ENCODE measurements at places on chromosomes 13 and 19.
A peak's percentile ranks its signal among the peaks of the same experiment; 100 is the strongest.

GRCh38 chr13:97295283-97296182 lies 73.4 kb downstream of the MBNL2 start:
- no peak for DNase-seq

GRCh38 chr13:93927431-93927830 lies 552.1 kb downstream of the DCT start:
- no peak for DNase-seq

DNA sequence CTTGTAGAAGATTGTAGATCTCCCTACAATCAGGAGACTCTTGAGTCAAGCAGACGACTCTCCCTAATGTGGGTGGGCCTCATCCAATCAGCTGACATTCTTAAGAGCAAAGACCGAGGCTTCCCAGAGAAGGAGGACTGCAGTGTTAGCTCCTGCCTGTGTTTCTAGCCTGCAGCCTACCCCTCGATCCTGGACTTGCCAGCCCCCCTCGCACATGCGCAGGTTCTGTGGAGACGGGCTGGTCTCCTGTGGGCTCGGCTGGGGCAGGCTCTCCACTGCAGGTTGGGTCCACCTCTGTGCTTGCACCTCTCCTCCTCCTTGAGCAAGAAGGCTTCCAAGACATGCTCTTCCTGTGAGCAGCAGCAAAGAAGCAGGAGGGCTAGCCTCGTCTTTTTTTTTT lies 185.2 kb upstream of the SOX1 start:
- DNase-seq = no peak

- no peak for DNase-seq
Measured at GRCh38 chr13:67099494-67099893, 130.6 kb downstream of the PCDH9 start.

GRCh38 chr13:95741584-95742563 lies 64.9 kb downstream of the DNAJC3 start:
- DNase-seq = no peak

DNA sequence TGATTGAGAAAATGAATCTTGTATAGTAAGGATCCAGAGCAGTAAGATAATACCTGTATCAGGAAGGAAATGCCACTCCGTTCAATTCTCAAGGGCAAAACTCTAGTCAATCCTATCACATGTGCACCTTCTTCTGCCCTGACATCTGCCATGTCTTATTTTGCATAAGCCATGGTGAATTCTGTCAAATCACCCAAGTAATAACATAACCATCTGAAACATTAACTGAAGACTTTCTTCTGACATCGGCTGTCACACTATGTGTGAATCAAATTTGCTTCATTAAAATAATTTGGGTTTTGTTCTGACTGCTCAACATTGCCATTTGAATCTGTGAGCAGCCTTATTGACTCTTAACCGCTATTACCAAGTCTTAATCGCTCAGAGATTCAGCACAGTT lies 91.2 kb downstream of the PCDH9 start:
- no peak for DNase-seq

DNA sequence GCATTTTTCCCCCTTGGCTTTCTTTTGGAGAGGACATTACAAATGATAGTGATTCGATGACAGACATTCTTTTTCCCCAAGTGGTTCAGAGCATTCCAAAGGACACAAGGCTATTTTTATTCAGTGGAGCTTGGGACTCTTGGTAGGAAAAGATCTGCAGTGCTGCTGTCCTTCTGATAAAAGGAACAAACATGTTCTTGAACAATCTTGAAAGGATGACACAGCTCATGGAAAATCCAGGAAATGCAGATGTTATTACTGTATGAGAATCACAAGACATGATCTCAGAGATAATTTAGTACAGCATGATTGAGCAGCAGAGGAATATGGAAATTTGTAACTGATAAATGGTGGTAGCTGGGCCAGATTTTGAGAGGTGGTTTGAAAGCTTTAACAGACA lies 96.2 kb upstream of the RFC3 start:
- DNase-seq = no peak

GRCh38 chr13:24209138-24209537 lies 48.6 kb downstream of the SPATA13 start:
- no peak for DNase-seq

- no peak for DNase-seq
Measured at GRCh38 chr19:28238270-28238820, 974.6 kb downstream of the UQCRFS1 start.

GRCh38 chr13:39283072-39283471 lies 244.8 kb downstream of the NHLRC3 start:
- DNase-seq = no peak

- DNase-seq = no peak
Measured at GRCh38 chr13:70385852-70386251, 277.6 kb upstream of the KLHL1 start.

DNA sequence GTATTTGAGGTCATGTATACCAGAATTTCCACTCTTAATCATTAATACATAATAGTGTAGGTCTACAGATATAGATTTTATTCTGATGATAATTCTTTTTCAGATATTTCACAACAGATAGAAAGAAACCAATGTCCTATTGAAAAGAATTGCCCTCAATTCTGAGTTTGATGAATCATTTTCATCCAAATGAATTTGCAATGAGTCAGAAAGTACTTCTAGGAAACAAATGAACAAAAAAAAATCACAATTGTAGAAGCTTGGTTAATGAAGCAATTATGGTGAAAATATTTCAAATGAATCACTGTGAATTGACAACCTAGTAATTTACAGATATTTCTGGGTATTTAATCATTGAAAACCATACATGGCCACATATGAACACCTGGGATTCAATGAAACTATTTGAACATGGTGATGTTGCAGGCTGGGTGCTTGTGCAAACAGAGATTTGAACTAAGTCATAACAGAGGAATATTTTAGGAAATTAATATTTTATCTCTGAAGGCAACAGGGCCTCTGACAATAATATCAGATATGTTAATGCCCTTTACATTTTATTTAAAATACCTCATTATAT lies 360.9 kb downstream of the SLITRK5 start:
- no peak for DNase-seq

GRCh38 chr13:30681843-30682242 lies 53.5 kb upstream of the ALOX5AP start:
- no peak for DNase-seq

DNA sequence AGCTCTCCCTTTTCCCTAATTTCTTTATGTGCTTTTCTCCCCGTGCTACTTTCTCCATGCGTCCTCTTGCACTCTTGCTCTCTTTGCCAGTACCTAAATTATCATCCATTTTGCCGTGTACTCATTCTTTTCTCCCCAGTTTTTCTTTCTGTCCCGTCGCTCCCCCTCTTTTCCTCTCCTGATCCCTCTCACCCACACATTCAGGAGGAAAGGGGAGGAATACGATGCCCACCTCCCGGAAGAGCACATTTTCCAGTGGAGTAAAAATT lies 821 bp downstream of the ZNF616 start:
- DNase-seq = no peak

GRCh38 chr19:41586064-41586463 lies 10.1 kb downstream of the CEACAM21 start:
- no peak for DNase-seq

DNA sequence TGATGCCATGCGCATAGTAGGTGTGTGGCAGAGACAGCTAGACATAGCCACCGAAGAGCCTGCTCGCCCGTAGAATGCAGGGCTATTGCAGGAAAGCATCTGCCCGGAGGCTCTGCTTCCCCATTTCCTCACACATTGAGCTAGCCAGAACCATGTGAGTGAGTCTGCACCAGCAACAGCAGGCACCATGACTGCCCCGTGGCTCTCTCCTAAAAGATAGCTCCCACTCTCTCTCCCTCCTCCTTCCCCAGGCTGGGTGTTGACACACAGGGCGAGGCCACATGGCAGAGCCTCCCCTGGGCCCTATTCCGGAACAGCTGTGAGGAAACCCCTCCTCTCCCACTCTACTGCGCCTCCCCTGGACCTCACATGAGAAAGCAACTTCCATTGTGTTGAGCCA lies 52.3 kb upstream of the ATP12A start:
- DNase-seq = no peak

DNA sequence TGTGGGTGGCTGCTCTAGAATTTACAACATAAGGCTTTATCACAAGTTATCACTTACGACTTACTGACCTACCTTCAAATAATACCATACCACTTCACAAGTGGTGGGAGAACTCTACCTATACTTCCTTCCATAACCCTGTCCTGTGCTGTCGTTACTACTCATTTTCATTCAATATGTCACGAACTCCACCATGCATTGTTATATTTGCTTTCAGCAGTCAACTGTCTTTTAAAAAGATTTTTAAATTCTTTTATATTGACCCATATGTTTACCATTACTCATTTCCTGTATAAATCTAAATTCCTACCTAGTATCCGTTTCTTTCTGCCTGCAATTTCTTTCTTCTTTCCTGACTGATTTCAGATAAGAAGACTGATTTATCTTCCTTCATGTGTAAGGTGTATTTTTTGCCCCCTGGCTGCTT lies 200.0 kb downstream of the KLF12 start:
- DNase-seq = no peak

DNA sequence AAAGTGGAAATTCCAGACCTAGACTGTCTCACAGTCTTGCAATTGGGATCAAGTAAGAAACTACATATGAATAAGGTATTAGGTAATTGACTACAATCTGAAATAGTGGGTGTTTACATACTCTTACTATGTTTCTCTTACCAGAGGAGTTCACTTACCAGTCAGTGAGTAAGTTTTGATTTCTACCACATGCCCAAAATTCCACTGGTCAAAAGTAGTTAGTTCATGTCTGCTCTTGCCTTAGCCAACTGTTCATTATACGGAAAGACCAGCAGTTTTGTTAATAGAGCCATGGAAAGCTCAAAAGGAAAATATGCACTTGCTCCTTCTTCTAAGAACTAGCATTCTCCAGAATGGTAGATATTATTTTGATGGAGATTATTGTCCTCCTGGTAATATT lies 490.8 kb downstream of the RFC3 start:
- no peak for DNase-seq

- no peak for DNase-seq
Measured at GRCh38 chr13:73367886-73368285, 309.1 kb downstream of the KLF5 start.

- DNase-seq = no peak
Measured at GRCh38 chr19:53965091-53965490, 2.4 kb downstream of the CACNG8 start.

- no peak for DNase-seq
Measured at GRCh38 chr19:39968789-39969188, 2.2 kb upstream of the PSMC4 start.

GRCh38 chr13:99606324-99607066 lies 105.2 kb downstream of the TM9SF2 start:
- peak; percentile 87 for DNase-seq

GRCh38 chr13:19782049-19782726 lies 557 bp downstream of the PSPC1 start:
- peak; percentile 47 for DNase-seq

DNA sequence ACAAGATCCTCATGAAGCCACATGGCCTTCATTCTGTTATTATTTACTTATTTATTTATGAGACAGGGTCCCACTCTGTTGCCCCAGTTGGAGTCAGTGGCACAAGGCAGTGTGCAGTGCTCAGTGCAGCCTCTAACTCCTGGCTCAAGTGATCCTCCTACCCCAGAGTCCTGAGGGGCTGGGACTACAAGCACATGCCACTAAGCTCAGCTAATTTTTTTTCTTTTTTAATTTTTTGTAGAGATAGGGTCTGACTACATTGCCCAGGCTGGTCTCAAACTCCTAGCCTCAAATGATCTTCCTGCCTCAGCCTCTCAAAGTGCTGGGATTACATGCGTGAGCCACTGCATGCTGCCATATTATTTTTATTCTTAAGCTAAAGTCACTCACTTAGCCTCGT lies 241.4 kb downstream of the UQCRFS1 start:
- DNase-seq = no peak

DNA sequence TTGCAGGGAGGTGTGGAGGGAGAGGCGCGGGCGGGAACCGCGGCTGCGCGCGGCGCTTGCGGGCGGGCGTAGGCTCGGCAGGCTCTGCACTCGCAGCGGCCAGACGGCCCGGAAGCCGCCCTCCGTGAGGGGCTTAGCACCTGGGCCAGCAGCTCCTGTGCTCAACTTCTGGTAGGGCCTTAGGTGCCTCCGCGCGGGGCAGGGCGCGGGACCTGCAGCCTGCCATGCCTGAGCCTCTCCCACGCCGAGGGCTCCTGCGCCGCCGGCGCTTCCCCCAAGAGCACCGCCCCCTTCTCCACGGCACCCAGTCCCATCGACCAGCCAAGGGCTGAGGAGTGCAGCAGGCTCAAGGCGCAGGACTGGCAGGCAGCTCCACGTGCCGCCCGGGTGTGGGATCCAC lies 940.8 kb upstream of the PCDH9 start:
- no peak for DNase-seq

GRCh38 chr13:57825066-57825465 lies 193.5 kb downstream of the PCDH17 start:
- DNase-seq = no peak

DNA sequence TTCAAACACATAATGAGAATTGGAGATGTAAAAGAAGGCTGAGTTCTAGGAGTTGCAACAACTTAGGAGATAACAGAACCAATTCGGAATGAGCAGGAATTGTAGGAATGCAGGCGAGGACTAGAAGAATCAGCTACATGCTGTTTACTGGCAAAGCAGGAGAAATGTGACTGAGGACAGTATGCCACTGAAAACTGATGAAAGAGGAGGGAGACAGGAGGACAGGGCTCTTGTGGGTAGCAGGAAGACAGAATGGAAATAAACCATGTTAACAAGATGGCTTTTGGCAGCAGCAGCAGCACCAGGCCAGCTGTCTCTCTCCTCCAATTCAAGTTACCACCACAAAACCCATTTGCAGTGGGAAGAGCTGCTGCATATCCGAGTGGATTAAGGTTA lies 91.0 kb upstream of the SLC15A1 start:
- DNase-seq = no peak

DNA sequence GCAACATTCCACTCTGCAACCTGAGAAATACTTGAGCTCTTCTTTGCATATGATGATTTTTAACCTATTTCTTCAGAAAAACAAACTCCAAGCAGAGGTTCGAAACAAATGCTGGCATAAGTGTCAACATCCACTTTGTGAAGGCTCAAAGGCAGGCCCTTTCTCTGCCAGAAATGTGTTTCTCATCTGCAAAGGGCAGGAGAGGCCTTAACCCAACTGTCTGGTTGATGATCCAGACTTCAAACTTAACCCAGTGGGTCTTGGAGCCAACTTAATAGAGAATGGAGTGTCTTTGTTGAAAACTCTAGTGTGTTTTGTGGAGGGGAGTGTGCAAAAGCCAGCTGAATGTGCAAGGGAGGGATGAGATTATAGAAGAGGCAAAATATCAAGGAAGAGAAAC lies 28.3 kb upstream of the ZNF507 start:
- no peak for DNase-seq

GRCh38 chr13:70841240-70842061 lies 733.2 kb upstream of the KLHL1 start:
- no peak for DNase-seq
